CD4-positive, alpha-beta T cell treated with Interferon gamma for 1 hour (primary cell): ENCODE measurements at places on chromosomes 7 and 10.

GRCh38 chr7:109893231-109893630 lies 1197.7 kb upstream of the LRRN3 start:
- no peak for DNase-seq

GRCh38 chr10:76051007-76051936 lies 619.8 kb downstream of the LRMDA start:
- DNase-seq, result no peak

DNA sequence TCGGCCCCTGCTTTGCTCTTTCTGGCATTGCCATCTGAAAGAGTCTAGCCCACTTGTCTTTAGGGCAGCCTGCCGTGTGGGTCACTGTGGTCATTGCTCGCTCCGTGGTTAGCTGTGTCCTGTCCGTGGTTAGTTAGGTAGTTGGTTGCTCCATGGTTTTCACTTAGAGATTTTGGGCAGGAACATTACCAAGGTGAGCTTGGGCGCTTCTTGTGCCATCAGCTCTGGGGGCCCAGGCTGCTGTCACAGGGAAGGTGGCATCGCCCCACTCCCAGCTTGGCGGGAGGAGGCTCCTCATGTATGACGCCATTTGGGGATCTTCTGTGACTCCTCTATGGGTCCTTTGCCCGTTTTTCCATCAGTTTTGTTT lies 53.1 kb downstream of the INPP5A start:
- DNase-seq, result no peak

- DNase-seq, result no peak
Observed at GRCh38 chr7:115707258-115708012, 323.1 kb downstream of the TFEC start.

- DNase-seq, result no peak
Observed at GRCh38 chr10:93859049-93859655, 34.6 kb upstream of the SLC35G1 start.

- DNase-seq, result no peak
Observed at GRCh38 chr10:80579181-80579763, 41.6 kb downstream of the SH2D4B start.

DNA sequence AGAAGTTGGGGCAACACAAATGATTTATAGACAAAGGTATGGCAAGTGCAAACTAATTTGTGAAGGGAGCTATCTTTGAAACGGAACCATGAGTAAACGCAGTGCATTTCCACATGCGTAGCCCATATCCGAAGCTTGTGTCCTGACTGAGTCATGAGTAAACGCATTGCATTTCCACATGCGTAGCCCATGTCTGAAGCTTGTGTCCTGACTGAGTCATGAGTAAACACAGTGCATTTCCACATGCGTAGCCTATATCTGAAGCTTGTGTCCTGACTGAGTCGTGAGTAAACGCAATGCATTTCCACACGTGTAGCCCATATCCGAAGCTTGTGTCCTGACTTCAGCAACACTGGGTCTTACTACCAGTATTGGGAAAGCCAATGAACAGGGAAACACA lies 95.0 kb downstream of the CELF2 start:
- DNase-seq, result no peak

DNA sequence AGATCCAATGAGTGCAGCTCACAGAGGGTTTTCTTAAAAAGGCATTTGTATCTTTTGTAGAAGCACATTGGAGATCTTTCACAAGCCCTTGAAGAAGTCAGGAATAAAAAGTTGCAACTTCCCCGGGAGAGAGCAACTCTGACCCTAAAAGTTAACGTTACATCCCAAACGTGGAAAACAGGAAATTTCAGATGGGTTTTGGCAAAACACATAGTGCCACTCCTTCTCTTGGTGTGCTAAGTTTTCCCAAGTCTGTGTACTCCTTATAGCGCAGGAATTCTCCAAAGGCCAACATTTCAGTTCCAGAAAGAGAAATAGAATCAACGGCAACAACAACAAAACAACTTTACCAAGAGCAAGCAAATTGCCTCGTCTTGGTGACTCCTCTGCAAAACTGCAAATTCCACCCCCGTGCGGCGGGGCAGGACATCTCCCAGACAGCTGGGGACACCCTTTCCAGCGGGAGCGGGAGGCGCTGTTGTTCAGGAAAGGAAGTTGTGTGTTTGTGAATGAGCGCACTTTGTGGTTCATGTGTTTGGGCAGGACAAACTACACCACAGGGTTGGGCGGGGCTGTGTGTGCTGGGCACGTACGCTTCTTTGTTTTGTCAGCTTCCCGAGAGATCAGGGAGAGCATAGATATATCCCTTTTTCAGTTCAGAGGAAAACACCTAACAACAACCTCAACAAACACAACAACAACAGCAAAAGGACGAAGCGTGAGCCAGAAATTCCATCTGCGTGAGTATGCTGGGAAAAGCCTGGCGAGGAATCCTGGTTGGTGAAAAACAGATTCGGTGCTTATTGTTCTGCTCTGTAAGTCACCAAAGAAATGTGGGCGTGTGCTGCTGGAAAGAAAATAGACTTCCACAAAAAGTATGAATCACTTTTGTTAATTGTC lies 294.7 kb upstream of the PITRM1 start:
- DNase-seq, result peak; percentile 17

DNA sequence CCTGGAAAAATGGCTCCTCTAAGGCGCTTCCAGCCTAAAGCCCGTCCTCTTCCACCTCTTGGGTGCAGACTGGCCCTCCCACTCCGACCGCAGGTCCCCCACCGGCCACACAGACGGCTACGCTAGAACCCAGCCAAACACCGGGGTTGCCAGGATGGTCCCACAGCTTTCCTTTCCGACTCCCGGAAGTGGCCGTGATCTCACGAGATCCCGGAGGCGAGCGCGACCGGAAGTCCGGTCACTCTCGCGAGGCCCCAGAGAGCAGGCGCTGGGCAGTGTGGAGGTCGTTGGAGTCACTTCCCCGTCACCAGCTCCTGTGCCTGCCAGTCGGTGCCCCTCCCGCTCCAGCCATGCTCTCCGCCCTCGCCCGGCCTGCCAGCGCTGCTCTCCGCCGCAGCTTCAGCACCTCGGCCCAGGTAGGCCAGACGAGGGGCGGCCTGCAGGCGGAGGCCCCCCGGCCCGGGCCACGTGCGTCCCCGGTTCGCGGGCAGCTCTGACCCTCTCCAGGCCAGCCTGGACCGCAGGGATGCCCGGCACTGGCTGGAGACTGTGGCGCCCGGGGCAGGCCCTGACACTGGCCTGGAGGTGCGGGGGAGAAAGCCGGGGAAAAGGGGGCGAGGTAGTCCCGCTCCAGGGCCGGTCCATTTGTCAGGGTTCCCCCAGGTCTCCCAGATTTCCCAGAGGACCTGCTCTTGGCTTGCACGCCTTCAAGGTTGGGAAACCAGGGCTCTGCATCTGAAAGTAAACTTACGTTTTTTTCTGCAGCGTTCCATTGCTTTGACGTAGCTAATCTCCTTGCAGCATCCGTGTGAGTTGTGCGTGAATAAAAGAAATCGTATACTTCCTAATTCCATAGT lies at the start of the genes MDH2 and STYXL1:
MDH2 (plus strand) TSS at position 296 of the 857 bp plus-strand sequence; CDS start at position 351, 55 bp downstream.
STYXL1 (minus strand) TSS at position 190 of the 857 bp plus-strand sequence. CDS start 17,477 bp downstream, outside the sequence.
- peak; percentile 91 for DNase-seq

DNA sequence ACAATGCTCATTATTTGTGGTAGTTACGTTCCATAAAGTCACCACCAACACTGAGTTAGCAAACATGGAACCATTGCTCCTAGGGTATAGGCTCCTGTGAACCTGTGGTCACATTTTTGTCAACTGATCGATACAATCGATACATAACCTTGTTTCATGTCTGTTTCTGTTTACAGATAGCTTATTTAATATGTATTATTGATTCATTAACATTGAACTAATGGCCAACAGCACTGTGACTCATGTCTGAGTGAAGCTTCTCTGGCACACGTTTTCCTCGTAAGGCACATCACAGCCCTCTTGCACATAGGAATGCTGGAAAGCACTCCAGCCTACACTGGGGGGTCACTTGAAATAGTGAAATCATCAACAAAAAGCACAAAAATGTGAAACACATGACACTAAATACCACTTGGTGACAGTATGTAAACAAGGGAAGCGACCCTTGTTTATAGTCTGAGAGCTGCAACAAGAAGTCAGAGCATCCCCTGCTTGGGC lies 27.0 kb downstream of the GHRHR start:
- no peak for DNase-seq

GRCh38 chr10:93799155-93799708 lies 41.5 kb downstream of the LGI1 start:
- DNase-seq, result no peak

DNA sequence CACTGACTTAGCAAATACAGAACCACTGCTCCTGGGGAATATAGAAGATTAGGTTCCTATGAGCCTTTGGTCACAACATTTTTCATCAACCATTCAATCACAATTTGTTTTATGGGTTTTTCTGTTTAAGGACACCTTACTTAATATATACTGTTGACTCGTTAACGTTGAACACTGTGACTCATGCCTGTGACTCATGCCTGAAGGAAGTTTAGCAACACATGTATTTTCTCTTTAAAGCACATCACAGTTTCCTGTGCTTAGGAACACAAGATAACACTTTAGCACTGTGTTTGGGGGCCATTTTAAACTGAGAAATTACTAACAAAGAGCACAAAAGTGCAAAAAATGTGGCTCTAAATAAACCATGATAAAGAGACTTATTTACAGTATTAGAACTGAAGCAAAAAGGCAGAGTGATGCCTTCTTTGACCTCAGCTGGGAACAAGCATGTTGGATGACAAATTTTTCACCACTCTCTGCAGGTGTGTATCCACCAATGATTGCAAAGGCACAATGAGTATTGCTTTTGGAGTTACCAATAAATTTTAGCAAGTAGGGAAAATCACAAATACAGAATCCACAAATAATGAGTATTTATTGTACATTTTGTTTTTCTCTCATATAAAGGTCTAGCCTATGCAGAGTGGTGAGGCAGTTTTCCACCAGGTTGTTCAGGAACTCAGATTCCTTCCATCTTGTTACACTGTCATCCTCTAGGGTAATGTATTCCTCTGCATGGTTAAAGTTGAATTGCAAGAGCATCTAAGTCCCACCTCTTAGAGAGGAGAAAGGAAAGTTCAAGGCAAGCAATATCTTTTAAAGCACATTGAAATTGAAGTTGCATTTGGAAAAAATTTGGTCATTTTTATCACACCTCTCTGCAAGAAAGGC lies 7.3 kb downstream of the FGFBP3 start:
- peak; percentile 46 for DNase-seq

DNA sequence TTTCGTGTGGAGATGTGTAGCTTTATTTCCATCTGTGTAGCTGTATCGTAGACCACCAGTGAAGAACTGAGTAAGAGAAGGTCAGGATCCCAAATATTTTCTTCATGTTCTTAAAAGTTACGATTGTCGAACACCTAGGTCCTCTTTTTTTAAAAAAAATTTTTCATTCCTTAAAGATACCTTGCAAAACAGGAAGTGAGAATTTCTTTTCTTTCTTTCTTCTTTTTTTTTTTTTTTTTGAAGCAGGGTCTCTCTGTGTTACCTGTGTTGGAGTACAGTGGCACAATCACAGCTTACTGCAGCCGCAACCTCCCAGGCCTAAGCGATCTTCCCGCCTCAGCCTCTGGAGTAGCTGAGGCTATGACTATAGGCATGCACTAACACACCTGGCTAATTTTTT lies 60.8 kb downstream of the PHTF2 start:
- no peak for DNase-seq

DNA sequence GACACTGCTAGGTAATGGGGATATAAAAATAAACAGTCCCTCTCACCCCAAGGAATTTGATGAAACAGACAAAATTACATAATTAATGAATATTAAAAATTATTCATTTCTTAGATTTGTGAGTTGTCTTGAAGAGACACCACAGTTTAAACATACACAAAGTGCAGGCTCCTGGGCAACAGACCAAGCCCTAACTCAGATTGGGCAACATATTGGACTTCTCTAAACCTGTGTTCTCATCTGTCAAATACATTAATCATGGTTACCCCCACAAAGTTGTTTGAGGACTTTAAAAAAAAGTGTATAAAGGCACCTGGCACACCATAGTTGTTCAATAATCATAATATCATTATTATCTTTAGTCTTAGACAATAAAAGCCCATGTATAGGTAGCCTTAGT lies 62.5 kb upstream of the CAPZA2 start:
- no peak for DNase-seq

DNA sequence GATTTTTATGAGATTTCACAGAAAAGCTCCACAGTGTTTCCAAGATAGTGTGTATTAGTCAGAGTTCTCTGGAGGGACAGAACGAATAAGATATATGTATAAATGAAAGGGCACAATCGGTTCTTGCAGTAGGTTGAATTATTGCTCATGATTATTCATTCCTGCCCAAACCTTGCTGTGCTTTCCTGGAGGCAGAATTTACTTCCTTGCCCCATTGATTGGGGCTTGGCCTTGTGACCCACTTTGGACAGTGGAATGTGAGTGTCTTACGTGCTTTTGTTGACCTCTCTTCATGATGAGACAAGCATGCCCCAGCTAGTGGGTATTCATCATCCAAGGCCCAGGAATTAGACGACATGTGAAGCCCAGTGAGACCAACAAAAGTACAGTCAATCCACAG lies 53.0 kb upstream of the ABCB5 start:
- no peak for DNase-seq

GRCh38 chr7:101884671-101885596 lies 67.5 kb downstream of the CUX1 start:
- no peak for DNase-seq

DNA sequence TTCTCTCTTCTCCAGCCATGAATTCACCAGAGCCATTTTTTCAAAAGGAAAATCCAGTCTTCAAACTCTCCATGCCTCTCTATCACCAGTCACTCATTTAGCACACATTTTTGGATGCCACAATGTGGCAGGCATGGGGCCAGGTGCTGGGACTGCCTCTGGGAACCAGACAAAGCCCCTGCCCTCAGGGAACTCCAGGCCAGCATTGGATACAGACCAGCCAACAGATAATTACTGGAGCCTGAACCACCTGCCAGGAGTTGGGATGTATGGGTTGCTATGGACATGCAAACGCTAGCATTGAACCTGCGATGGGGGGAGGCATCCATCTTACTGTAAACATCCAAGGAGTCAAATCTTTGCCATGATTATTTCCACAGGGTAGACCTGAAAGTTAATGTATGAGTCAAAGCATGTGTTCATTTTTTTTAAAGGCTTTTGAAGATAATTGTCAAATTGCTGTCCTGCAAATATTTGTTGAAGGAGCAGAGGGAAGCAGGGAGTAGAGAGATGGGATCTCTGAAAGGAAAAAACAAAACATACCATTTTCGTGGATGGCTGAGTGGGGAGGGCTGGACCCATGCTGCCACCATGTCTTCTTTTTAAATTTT lies 43.2 kb downstream of the SRRM3 start:
- DNase-seq, result no peak

DNA sequence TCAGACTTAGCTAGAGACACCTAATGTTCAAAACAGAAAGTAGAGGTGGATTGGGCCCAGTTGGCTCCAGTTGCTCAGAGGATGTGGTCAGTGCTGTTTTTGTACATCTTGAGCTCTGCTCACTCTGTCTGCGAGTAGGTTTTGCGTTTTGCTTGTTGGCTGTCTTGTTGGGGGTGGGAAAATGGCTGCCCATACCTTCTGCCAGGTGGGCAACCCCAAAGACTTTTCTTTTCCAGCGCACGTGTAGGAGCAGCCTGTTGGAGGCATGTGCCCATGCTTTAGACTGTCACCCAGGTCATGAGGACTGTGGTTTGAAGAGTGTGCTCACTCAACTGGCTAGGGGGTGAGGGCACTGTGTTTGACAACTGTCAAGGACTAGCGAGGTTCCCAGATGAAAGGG lies 73.9 kb downstream of the KAT6B start:
- DNase-seq, result peak; percentile 18
